ENCODE measurements at places on chromosomes 5 and 9.

GRCh38 chr5:129670957-129671500 lies 76.9 kb upstream of the MINAR2 start:
- DNase-seq, result no peak

GRCh38 chr9:95512709-95513095 lies 4.1 kb downstream of the PTCH1 start:
- DNase-seq, result no peak

GRCh38 chr9:36328798-36329411 lies 70.7 kb upstream of the GNE start:
- no peak for DNase-seq

- DNase-seq, result no peak
Observed at GRCh38 chr9:123162791-123163345, 105.5 kb downstream of the STRBP start.

DNA sequence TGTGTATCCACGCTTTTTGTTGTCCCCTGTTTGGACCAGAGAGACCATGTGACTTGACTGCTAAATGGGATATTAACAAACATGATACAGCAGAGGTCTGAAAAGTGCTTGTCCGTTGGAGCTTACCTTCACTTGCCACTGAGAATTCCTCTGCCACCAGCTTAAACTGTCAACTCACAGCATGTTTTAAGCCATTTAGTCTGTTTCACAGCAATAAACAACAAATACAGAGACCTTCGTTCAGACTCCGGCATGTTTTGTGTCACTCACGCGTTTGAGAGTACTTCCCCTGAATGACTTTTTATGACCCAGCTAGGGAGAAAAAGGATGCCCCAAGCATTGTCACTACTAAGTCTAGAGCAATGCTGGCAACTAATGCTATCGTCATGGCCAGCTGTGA lies 173.8 kb downstream of the PTPRD start:
- DNase-seq, result no peak

DNA sequence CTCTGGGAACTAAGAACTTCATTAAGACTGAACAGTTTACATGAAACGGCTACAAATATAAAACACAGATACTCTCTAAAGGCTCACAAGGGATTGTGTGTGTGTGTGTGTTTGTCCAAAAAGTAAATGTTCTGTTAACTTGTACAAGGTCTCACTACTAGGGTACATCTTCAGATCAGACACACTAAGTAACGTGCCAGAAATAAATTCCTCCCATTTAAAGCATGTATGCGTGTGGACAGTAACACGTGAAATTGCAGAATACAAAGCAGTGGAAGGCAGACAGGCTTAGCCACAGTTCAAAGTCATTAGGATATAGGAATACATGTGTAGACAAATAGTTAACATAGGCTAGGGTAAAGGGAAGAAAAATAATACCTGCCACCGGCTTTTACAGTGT lies 1.8 kb downstream of the BNC2 start:
- DNase-seq, result no peak

DNA sequence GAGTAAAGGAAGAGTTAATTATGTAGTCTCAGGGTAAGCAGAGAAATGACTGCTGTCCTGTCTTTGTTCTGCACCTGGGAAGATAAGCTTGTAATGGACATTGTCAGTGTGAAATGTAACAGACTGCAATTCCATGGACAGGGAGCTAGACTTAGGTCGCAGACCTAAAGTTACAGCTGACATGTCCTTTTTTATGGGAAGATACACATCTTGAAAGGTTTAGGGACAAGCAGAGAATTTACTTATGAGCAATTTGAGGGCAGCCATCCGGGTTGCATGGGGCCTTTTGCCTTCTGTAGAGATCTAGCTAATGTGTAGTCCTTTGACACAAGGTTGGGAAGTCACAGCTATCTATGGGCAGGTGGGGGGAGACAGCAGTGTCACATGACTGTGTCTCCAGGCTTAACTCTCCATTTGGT lies 85.7 kb downstream of the SERINC5 start:
- DNase-seq, result no peak

- no peak for DNase-seq
Observed at GRCh38 chr9:3398232-3398648, 127.6 kb downstream of the RFX3 start.

DNA sequence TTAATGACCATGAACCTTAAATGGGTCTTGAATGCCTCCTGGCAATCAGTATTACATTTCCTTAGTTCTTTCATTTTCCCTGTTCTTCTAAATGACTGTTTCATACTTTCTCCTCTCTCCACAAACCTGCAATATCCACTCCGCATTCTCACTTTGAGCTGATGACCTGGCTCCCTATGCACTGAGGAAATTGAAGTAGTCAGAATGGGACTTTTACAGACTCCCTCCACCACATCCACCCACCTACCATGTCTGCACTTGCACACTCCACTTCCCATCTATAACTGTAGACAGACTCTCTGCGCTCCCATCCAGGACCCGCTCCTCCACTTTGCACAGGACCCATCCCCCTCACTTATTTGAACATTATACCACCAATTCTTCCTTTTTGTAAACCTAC lies 36.2 kb upstream of the GZMA start:
- DNase-seq, result no peak

DNA sequence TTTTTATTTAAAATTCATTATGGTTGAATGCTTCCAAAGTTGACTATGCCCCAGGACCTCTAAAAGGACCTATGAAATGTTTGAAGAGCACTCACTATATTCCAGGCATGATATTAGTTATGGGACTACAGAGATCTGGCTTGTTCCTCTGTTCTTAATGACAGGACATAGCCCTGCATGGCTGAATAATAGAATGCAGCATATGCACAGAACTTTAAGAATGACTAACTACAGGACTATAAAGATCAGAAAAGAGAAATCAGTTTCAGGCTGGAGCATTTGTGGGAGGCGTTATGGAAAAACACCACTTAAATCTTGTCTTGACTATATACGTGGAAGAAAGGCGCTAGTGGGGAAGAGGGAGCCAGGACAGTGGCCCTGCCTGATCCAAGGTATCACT lies 239.2 kb downstream of the DOCK8 start:
- no peak for DNase-seq

DNA sequence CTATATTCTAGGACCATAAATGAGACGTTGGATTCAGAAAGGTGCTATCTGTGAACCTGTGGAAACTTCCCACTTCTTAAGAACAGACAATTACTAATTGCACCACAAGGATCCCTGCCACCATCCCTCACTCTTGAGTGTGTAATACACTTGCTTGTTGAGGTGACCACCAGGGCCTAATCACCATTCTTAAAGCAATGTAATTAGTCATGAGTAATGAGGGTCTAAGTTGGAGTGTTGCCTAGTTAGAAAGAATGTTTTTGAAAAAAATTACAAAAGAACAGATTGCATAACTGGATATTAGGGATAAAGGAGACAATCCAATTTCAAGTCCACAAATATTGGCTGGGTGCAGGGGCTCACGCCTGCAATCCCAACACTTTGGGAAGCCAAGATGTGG lies 56.9 kb upstream of the TRIO start:
- DNase-seq, result no peak

- no peak for DNase-seq
Observed at GRCh38 chr5:135439231-135440205, 7.6 kb downstream of the DCANP1 start.

- no peak for DNase-seq
Observed at GRCh38 chr9:133822430-133823065, 84.4 kb upstream of the SARDH start.

- DNase-seq, result no peak
Observed at GRCh38 chr5:76555717-76556116, 67.5 kb downstream of the F2RL2 start.

GRCh38 chr5:175823731-175824525 lies 47.5 kb upstream of the CPLX2 start:
- peak; percentile 83 for DNase-seq

Data from glutamatergic neuron (in vitro differentiated cells).